ENCODE measurements at places on chromosomes 7 and 10.

GRCh38 chr7:94323844-94324243, 70.9 kb upstream of the COL1A2 start:
- ATAC-seq: no peak

DNA sequence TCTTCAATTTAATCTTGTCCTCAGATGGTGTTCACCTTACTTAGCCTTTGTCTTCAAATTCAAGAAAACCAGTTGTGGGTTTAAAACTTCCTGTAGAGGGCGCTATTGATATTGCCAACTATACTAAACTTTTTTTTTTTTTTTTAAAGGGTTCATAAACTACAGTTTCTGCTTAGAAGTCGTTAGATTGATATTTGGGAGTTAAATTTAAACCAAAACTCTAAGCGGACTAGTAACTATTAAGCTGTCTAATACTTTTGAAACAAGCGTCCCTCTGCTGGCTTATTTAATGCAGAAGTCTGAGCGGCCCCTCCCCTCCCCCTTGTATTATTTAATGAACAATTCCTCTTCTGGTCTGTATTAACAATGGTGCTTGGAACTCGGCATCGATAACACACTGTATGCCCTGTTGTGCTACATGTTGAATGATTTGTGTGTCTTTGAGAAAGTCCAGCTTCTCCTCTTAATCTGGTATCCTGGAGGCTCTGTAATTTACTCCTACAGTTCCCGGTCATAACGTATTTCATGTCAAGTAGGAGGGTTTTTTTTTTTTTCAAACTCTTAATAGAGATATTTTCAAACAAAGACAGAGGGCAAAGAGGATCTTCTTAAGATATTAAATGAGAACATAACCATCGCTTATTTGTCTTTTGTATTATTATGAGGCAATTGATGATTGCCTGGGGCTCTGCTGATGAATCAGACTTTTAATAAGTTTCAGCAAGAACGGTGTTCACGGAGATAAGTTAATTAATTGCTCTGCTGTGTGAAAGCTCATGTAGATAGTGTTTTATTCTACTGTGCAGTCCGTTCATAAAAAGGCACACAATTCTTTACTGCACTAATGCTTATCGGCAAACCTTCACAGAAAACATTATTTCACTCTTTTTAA, 22.6 kb upstream of the CREB5 start:
- ATAC-seq: peak; percentile 29

GRCh38 chr7:138345567-138345966, 114.5 kb upstream of the TRIM24 start:
- no peak for ATAC-seq

GRCh38 chr7:21338728-21339164, 89.1 kb upstream of the SP4 start:
- no peak for ATAC-seq

- no peak for ATAC-seq
These were observed 141.9 kb downstream of the RPS24 start for GRCh38 chr10:78175444-78176015.

- ATAC-seq: peak; percentile 31
These were observed 671 bp upstream of the ATAD1 start for GRCh38 chr10:87818505-87819288.

- ATAC-seq: no peak
These were observed 173.9 kb downstream of the GRID1 start for GRCh38 chr10:86192691-86193090.

DNA sequence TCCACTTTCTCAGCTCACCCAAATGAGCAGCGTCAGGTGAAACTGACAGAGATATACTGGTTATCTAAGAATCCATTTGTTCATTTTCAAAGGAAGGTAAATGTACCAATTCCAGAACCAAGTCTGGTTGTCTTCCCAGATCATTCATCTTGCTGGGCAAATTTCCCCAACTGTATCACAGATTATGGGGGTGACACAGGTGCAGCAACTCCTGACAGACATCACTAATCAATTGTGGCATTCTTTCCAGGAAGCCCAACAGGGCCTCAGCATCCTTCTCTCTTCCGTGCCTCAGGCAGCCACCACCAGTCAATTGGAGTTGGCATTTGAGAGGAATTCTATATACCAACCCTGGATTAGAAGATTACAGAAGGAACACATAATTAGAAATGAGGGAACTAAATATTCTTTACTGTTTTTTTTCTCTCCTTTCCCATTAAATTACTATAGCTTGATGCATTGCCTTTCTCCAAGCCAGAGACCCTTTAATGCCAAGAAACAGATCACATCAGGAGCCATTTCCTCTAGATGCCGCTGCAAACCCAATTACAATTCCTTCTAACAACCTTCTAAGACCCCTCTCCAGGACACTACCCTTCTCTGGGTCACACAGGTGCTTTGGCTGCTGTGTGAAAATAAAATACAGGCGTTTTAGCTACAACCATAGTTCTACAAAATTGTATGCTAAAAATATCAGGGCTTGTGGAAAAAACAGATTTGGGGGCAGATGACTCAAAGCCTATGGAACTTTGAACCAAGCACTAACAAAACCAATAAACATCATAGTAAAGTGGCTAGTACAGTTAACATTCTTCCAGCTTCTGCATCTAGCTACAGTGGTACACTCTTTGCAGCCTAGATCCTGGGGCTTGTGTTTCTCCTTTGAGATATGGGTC, 291.6 kb downstream of the RNLS start:
- no peak for ATAC-seq

DNA sequence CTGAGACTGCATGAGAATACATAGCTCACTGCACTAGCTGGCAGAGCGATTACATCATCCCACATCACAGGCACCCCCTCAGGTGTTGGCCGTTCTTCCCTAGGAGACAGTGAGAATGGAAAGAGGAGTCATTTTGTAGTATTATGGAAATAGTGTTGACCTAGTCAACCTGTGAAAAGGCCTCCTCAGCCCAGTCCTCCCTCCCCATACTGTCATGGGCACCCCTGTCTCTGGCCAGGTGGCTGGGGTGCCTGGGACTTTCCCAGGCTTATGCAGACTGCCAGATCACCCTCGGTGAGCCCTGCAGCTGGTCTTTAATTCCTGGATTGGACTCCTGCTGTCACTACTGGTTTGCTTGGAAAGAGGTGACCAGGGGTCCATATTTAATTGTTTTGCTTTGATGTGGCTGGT, 4.0 kb downstream of the INPP5A start:
- ATAC-seq: no peak
